ENCODE measurements at places on chromosomes 12 and 14. TPM values are rescaled to one million over a fixed set of nuclear protein-coding genes. Genes with fewer than 3 reads are reported as not detected.

Gene ARID2
- 41.5 TPM for total RNA-seq

Gene KLHL33
- total RNA-seq: 0.23 TPM

Gene INHBC
- not detected for total RNA-seq

Gene GLIPR1L2
- total RNA-seq: 2.3 TPM

Gene FAM181A
- total RNA-seq: 6.7 TPM

Gene ACRBP
- total RNA-seq: 0.46 TPM

Gene MMP14
- 14.3 TPM for total RNA-seq

Gene PCNX1
- 135 TPM for total RNA-seq

Gene RNF212B
- not detected for total RNA-seq

Gene TOMM20L
- total RNA-seq: not detected

Gene IFI27
- 24.2 TPM for total RNA-seq

Gene PROX2
- total RNA-seq: not detected

Gene KRT81
- total RNA-seq: 0.23 TPM

Gene APPL2
- total RNA-seq: 42.7 TPM

Gene POTEG
- not detected for total RNA-seq

Gene NKX2-1
- 21.5 TPM for total RNA-seq

Gene MAP4K5
- 73.4 TPM for total RNA-seq

Gene AICDA
- total RNA-seq: not detected

Gene TAC3
- total RNA-seq: 5.1 TPM

Gene HOXC13
- not detected for total RNA-seq

Gene GOLT1B
- 55.8 TPM for total RNA-seq

Gene REM2
- 5.5 TPM for total RNA-seq

Gene GPN3
- 16.6 TPM for total RNA-seq

Gene SLC38A4
- 2.1 TPM for total RNA-seq
